ENCODE measurements at places on chromosomes 1 and 21.

GRCh38 chr1:6367381-6368012 lies 26.1 kb downstream of the ACOT7 start:
- DNase-seq: no peak

DNA sequence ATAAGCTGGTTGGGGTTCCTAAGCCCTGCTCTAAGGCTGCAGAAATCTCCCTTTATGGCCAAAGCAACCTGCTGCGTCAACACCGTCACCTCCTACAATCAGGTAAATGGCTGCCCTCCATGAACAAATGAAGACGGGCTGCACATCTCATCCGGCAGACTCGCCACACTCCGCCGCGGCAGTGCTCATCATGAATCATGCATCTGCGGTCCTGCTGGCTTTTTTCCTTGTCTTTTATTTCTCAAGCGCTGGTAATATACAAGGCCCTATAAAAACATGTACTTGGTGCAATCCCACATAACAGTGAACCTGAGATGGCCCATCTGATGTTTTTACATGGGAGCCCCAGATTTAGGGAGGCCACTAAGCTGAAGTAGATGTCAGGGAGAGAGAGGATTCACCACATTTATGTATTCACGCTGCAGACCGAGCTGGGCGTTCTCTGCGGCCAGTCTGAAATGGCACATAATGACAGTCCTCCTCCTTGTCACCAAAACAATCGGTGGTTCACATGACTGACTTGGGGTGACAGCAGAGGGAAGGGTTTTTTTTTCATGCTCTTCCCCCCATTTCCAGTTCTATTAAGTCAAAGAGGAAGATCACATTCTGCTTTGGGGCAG lies 91.6 kb downstream of the KAZN start:
- no peak for DNase-seq

GRCh38 chr1:151013518-151013917 lies 5.3 kb downstream of the PRUNE1 start:
- no peak for DNase-seq

GRCh38 chr1:14815175-14815877 lies 216.8 kb downstream of the KAZN start:
- no peak for DNase-seq

DNA sequence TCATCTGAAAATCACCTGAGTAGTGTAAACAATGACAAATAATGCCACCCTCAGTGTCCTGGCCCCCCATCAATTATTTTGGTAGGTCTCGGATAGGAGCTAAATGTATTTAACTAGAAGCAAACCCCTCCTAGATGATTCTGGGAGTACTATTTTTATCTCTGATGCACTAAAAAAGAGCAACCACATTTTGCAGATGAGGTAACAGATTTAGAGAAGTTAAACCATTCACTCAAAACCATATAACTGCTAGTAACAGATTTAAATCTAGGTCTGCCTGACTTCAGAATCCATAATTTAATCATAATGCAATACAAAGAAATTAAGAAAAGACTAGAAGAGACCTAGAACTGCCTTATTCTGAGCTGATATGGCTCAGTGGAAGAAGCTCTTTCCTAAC lies 17.3 kb upstream of the PTCH2 start:
- DNase-seq: no peak

DNA sequence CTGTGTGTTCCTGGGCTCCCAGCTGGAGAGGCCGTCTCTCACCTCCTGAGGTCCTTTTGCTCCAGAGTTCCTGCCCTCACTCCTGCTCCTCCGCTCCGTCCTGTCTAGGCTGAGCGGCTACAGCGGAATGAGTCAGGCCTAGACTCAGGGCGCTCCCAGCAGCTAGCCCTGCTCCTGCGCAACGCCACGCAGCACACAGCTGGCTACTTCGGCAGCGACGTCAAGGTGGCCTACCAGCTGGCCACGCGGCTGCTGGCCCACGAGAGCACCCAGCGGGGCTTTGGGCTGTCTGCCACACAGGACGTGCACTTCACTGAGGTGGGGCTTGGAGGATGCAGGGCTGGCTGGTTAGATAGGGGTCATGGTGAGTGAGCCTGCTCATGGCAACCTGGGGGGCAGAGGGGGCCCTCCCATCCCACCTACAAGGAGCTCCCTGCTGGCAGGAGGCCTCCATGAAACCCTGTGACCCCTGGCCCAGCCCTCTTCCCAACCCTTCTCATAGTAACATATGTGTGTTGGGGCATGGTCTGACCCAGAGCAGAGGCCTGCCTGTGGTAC lies 15.1 kb downstream of the PSRC1 start:
- no peak for DNase-seq

DNA sequence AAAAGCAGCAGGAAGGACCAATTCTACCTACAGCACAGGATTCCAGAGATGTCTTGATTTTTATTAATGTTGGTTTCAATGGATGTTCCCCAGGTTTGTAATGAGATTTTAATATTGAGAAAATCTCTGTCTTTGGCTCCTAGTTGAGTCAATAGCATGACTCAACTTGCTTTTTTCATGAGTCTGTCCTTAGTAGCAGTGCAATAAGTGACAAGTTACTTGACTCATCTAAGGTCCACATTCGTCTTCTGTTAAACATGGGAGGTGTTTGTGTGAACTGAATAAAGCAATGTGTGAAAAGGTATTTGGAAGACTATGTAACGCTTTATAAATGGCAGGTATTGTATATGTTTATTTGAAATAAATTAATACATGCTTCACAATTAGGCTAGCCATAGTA lies 645.0 kb upstream of the PTBP2 start:
- DNase-seq: no peak

DNA sequence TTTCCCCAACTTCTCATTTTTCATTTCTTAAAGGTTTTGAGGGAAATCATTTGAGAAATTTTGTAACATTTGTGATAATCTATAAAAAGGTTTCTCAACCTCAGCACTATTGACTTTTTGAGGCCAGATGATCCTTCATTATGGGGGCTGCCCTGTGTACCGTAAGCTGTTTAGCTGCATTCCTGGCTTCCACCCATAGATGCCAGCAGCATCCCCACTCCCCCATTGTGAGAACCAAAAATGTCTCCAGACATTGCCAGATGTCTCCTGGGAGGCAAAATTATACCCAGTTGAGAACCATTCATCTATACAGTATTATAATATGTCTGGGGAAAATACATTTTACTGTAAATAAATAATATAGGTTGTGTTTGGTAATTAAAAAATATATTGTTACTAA lies 146.0 kb downstream of the PBX1 start:
- DNase-seq: peak; percentile 74

GRCh38 chr1:107451715-107452114 lies 310.9 kb downstream of the NTNG1 start:
- DNase-seq: no peak

GRCh38 chr1:159923203-159924024 lies 1.9 kb downstream of the TAGLN2 start:
- peak; percentile 75 for DNase-seq

Measured in NCI-H82 (cell line).